Skeletal muscle cell (primary cell): ENCODE measurements at places on chromosomes 1 and 21.
A peak's percentile ranks its signal among the peaks of the same experiment; 100 is the strongest.

- DNase-seq, result no peak
Measured at GRCh38 chr1:86826856-86827255, 87.1 kb downstream of the SELENOF start.

GRCh38 chr21:9755611-9756010, 765.8 kb upstream of the TPTE start:
- DNase-seq, result no peak

GRCh38 chr1:213269829-213270228, 218.8 kb downstream of the RPS6KC1 start:
- no peak for DNase-seq

DNA sequence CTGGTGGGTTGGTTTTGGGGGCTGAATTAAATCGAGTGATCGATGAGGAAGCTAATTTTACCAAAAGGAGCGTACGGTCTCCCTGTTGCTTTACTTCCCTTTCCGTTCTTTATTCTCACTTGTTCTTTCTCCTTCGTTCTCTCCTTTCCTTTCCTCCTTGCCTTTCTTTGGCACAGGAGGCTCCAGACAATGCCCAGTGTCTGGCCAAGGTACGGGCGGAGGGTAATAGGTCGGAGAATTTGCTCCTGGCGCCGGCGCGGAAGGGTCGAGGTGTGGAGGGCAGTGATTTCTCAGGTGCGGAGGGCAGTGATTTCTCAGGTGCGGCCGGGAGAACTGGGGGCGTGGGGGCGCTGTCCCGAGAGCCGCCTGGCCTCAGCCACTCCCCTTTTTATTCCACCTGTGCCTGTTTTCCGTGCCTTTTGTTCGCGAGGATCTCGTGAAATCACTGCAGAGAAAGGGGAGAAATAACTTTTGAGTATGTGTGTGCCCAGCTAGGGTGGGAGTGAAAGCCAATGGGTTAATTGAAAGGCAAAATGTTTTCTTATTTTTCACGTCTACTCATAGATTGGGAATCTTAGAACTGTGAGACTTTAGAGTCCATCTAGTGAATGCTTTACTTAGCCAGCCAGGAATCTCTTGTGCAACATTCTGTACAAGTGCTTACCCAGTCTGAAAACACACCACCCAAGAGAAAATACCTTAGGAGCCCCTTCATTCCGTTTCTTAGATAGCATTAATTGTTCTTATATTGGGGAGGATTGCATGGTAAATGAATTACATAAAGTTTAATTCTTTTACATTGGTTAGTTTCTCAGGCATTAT, 1.3 kb downstream of the FNBP1L start:
- no peak for DNase-seq

GRCh38 chr1:206742719-206743383, 27.7 kb upstream of the IL19 start:
- no peak for DNase-seq

- DNase-seq, result peak; percentile 47
Measured at GRCh38 chr1:45299981-45300668, 26.6 kb upstream of the HPDL start.

GRCh38 chr21:25911730-25912401, 177.1 kb downstream of the GABPA start:
- DNase-seq, result no peak

GRCh38 chr1:101185421-101185820, 51.4 kb upstream of the S1PR1 start:
- no peak for DNase-seq

- no peak for DNase-seq
Measured at GRCh38 chr1:230536641-230537155, 105.6 kb upstream of the COG2 start.

- DNase-seq, result no peak
Measured at GRCh38 chr1:107481756-107482384, 341.0 kb downstream of the NTNG1 start.

GRCh38 chr1:204251286-204251685, 37.5 kb upstream of the GOLT1A start:
- DNase-seq, result no peak

GRCh38 chr1:19815801-19816736, 986 bp upstream of the RNF186 start:
- DNase-seq, result no peak

GRCh38 chr1:226457307-226457712, 49.4 kb upstream of the PARP1 start:
- no peak for DNase-seq

DNA sequence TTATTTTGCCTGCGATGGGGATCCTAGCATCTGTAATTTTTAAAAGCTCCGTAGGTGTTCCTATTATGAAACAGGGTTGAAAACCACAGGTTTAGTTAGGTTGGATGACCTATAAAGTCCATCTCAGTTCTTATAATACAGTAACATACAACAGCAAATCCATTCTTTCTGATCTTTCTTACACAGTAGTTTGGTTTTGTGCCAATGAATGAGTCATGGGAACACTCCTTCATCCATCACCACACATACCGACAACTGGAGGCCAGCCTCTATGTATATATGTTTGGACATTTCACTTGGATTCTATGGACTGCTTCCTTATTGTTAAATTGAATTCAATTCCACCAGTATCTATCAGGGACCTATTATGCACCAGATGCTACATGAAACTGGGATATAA, 118.4 kb upstream of the L1TD1 start:
- peak; percentile 79 for DNase-seq

- no peak for DNase-seq
Measured at GRCh38 chr1:35432231-35432630, 125.0 kb downstream of the KIAA0319L start.

GRCh38 chr1:22212400-22213233, 69.7 kb upstream of the WNT4 start:
- DNase-seq, result no peak

DNA sequence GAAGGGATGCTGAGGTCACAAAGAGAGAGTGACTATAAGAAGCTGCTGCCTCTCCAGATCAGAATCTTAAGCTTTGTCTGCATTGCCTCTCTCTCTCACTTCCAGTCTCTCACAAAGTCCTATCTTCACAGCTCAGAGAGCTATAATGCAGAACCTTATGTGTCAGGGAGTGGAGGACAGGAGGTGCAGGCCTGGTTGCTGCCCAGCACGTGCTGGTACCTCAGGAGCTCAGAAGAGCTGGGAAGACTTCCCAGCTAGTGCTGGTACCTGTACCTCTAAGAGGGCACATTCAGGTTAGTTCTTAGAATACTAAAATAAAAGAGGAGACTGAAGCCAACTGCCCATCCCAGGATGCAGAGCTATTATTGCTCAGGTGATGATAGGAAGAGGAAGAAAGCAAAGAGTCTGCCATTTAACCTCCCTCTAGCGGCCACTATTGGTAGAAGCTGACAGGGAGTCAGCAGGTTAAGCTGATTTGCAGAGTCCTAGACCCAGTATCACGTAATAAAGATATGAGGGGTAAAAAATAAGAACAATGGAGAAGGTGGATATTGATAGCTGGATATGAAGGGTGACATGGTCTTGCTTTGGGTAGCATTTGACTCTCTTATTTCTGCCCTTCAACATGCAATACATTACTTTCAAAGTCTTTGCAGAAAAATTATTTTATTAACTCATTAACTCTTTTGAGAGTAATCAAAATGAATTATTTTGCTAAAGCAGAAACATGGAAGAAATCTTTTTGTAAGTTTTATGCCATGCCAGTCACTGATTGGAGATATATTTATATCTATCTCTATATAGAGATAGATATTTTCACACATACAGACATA, 138.1 kb upstream of the HMCN1 start:
- no peak for DNase-seq

- DNase-seq, result no peak
Measured at GRCh38 chr1:164021813-164022212, 537.2 kb upstream of the PBX1 start.

DNA sequence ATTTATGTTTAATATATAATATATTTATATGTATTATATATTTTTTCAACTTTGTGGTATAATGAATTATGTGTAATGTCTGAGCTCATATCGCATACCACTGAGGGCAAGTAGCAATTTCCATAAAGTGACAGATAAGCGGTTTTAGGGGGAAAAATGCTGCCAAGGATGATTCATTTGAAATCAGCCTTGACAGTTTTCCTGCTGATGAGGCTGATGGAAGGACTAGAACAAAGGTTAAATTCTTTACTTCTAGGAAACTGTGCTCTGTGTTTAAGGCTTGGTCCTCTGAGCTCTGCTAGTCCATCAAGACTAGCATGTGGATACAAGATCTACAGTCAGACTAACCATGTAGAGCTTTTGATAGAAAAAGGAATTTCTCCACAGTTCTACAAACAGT, 19.3 kb upstream of the DDAH1 start:
- no peak for DNase-seq

DNA sequence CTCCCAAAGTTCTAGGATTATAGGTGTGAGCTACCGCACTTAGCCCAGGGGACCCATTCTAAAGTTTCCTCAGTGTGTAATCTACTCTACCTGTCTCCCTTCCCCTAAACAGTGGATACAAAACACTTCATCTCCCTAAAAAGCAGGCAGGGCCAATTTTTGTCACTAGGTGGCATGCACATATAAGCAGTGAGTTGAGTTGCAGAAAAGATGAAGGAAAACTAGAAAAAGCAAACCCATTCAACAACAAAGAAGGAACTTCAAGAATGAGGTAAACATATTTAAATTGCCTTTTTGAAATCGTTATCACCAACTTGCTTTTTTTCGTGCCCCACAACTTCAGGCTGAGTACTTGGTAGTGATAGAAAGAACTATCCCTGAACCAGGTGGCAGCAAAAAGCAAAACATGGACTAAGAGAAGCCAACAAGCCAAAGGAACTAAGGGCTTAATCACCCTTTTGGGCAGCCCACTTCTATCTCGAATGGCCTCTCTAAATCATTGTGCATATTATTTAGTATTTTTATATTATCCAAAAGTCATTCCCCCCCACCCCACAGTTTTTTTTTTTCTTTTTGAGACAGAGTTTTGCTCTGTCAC, 19.7 kb upstream of the ALDH9A1 start:
- DNase-seq, result no peak

DNA sequence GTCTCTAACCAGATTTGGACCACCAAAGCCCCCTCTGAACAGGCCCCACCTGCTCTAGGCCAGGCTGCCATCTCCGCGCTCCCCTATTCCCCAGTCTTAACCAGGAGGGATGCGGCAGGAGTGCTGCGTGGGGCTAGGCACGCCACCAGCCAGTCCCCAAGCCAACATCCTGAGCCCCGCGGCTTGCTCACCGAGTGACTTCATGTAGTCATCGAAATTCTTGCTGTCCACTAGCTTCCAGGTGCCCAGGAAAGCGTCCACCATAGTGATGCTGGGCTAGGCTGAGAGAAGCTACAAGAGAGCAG, 173 bp downstream of the FABP3 start:
- DNase-seq, result no peak

GRCh38 chr1:78081980-78082860, 36.5 kb downstream of the GIPC2 start:
- no peak for DNase-seq

DNA sequence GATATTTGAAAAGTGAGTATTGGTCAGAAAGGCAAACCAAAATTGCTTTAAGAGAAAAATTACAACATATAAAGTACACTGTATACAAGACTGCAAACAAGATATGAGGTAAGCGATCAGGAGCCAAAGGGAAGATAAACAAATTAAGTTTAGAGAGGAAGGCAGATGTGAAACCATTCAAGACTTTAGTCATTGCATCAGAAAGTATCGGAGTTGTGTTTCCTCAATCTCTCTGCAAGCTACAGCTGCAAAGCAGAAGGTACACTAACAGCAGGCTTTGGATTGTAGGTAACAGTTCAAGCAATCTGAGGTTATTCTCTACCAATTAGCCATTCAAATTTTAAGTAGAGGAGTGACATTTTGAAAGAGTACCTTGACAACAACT, 21.3 kb upstream of the TLCD4 start:
- no peak for DNase-seq

DNA sequence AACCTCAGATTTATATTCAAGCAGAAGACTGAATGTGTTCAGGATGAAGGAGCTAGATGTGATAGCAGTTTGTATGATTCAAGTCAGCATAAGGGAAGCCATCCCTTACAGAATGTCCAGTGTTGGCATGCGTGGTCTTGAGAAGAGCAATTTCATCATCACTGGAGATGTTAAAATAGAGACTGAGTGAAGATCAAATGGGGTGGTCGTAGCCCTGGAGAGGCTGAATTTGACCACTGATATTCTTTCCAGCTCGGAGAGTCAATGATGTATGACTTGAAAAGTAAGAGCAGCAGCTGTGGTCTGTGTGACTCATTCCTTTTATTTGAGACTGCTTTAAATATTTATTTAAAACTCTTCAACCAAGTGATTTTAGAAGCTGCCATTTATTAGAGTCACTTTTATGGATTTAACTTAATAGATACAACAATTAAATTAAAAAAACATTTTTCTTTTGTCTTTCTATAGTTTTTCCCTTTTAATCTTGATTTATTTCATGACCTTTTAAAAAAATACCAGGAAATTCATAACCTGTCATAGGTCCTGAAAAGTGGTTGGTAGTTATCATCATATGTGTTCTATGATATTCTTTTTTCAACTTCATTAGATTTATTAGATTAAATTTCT, 15.5 kb downstream of the FMN2 start:
- DNase-seq, result peak; percentile 73

DNA sequence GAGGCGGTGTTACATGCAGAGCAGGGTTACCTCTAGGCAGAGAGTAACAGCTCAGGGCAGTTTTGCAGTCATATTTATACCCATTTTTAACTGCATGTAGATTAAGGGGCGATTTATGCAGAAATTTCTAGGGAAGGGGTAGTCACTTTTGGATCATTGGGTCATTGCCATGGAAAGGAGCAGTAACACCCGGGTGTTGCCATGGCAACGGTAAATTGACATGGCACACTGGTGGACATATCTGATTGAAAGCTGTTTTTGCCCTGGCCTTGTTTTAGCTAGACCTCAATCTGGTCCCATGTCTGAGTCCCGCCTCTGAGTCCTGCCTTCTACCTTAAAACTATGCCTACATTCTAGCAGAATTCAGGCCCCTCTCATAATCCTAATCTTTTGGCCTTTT, 11.8 kb upstream of the USP1 start:
- DNase-seq, result no peak

- DNase-seq, result no peak
Measured at GRCh38 chr1:107804741-107805140, 160.2 kb downstream of the VAV3 start.

DNA sequence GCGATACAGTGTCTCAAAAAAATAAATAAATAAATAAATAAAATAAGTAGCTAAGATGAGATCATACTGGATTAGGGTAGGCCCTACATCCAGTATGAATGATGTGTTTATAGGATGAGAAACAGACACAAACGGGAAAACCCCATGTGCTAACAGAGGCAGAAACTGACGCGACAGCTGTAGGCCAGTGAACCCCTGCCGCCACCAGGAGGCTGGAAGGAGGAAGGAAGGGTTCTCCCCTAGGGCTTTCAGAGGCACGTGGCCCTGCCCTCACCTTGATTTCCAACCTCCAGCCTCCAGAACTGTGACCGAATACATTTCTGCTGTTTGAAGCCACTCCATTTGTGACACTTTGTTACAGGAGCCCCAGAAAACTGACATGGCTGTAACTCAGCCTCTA, 38.5 kb downstream of the CHD5 start:
- no peak for DNase-seq

- DNase-seq, result no peak
Measured at GRCh38 chr1:214004014-214004413, 16.2 kb downstream of the PROX1 start.
